Fibroblast of the aortic adventitia (primary cell): ENCODE measurements at places on chromosomes 3 and 15. TPM values are rescaled to one million over a fixed set of nuclear protein-coding genes. Genes with fewer than 3 reads are reported as not detected.

The VIPR1 gene
- total RNA-seq = 5.6 TPM in 1 of 2 replicates, not detected in the other

The C2CD4B gene
- not detected in 2 replicates for total RNA-seq

The ATR gene
- total RNA-seq = 19.4 and 37.6 TPM in 2 replicates

The GPR15 gene
- not detected in 2 replicates for total RNA-seq

The SRGAP3 gene
- 4.6 and 6.1 TPM in 2 replicates for total RNA-seq

The NUTM1 gene
- total RNA-seq = under 0.01 TPM in 1 of 2 replicates, not detected in the other

The FBN1 gene
- 984 and 4,431 TPM in 2 replicates for total RNA-seq

The CP gene
- total RNA-seq = 1.2 TPM in 1 of 2 replicates, not detected in the other

The DUOXA2 gene
- total RNA-seq = not detected in 2 replicates

The COLQ gene
- 1.2 and 1.8 TPM in 2 replicates for total RNA-seq

The GPR176 gene
- total RNA-seq = 49.7 and 160 TPM in 2 replicates

The TNFAIP8L3 gene
- 10.3 and 22.4 TPM in 2 replicates for total RNA-seq

The DNAH1 gene
- total RNA-seq = 3.4 and 6.0 TPM in 2 replicates

The EHHADH gene
- 4.3 and 11.7 TPM in 2 replicates for total RNA-seq

The CASR gene
- not detected in 2 replicates for total RNA-seq

The ABI3BP gene
- 83.2 and 108 TPM in 2 replicates for total RNA-seq

The ZPLD1 gene
- total RNA-seq = 0.33 and 0.45 TPM in 2 replicates

The CNTN4 gene
- 0.09 TPM in 1 of 2 replicates, not detected in the other for total RNA-seq

The REC114 gene
- total RNA-seq = not detected in 2 replicates

The ECE2 gene
- not detected in 2 replicates for total RNA-seq

The SYNPR gene
- not detected in 2 replicates for total RNA-seq
